ENCODE measurements at places on chromosomes 6 and 20.

DNA sequence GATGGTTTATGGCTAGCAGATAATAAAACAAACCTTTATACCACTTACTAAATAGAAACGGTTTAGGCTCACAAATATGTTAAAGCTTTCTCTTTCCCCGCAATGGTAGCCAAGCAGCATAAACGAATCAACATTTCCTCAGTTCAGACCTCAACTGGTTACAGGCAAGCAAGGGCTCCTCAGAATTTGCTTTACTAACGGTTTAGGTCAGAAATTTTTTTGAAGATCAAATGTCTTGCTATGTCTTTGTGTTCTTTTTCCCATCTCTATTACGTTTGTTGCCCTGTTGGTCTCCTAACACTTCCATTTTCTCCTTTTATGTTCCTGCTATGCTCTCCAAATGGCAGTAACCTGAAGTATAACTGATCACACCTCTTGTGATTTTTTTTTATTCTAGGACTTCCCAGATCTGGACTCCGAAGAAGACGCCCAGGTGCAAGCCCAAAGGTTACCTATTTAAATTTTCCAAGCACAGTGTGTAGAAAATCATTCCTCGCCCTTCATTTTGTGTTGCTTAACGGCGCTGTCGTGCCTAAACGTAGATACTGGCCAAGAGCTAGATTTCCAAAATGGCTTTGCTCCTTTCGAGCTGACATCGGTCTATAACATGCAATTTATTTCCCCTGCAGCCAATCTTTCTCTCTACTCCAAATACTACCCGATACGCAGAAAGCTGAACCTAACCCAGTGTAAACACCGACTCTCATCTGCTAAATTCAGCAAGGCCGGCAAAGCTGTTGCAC is 717 bp upstream of the ASF1A start:
- DNase-seq: no peak

- no peak for DNase-seq
Observed at GRCh38 chr6:142985281-142985680, 40.3 kb upstream of the HIVEP2 start.

- DNase-seq: no peak
Observed at GRCh38 chr6:55953335-55953734, 77.9 kb upstream of the BMP5 start.

- no peak for DNase-seq
Observed at GRCh38 chr6:168110437-168110836, 31.4 kb upstream of the FRMD1 start.

GRCh38 chr6:136117081-136117480 is 133.0 kb downstream of the MTFR2 start:
- no peak for DNase-seq

GRCh38 chr6:53035549-53036213 is 29.5 kb upstream of the FBXO9 start:
- no peak for DNase-seq

GRCh38 chr6:79847426-79847825 is 99.9 kb downstream of the ELOVL4 start:
- DNase-seq: no peak

DNA sequence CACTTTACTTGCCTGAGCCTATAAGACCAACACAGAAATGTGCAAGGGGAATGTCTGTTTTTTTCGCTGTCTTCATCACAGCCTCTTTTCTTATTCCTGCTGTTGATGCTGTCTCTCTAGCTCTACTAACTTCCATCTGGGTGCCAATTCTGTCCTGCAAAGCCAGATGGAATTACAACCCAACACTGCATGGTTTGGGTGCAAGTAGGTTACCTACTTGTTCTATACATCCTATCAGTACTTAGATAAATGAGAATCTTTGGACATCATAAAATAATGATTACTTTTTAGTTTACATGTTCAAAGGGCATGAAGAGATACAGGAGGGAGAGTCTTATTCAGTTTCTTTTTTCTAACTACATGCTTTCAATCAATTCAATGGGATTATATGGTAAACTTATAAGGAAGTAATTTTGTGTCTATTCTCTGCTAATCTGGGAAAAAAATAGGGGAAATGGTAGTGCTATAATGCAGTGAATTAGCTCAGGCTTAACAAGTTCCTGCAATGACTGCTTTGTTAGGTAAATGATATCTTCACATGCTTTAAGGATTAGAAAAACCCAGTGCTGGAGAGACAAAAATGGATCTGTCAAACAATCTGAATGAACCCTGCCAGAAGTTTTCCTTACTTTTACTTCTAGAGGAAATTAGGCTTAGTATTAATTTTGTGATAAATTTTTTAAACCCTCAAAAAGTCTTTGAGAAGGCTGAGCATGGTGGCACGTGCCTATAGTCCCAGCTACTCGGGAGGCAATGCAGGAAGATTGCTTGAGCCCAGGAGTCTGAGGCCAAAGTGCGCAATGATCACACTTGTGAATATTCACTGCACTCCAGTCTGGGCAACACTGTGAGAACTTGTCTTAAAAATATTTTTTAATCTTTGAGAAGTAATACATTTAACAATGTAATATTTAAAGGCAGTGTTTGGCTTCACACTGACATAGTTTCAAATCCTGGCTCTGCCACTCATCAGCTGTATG is 86.5 kb upstream of the E2F3 start:
- no peak for DNase-seq

- DNase-seq: no peak
Observed at GRCh38 chr6:160788806-160789205, 86.8 kb downstream of the PLG start.

Data from iPS DF 19.7 (cell line).